ENCODE measurements at places on chromosomes 3 and 15.

DNA sequence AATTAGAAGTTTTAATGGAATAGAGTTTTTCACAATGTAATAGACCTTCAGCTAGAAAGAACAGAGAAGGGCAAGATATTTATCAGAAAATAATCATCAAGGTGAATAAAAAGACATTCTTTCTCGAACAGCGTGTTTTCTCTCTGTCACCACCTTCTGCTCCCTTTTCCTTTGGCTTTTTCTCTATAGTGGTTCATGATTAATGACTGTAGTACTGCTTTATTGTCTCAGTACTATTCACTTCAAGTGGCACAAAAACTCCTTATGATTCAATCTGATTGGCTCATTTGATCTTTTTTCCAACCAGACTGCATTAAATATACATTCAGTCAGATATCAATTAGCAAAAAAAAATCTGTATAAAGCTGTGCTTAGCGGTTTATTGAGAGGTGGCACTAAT, 516.0 kb downstream of the OTOL1 start:
- DNase-seq = no peak

GRCh38 chr15:48565560-48566482, 79.7 kb downstream of the FBN1 start:
- no peak for DNase-seq

GRCh38 chr15:41879321-41879845, 14.5 kb downstream of the SPTBN5 start:
- no peak for DNase-seq

DNA sequence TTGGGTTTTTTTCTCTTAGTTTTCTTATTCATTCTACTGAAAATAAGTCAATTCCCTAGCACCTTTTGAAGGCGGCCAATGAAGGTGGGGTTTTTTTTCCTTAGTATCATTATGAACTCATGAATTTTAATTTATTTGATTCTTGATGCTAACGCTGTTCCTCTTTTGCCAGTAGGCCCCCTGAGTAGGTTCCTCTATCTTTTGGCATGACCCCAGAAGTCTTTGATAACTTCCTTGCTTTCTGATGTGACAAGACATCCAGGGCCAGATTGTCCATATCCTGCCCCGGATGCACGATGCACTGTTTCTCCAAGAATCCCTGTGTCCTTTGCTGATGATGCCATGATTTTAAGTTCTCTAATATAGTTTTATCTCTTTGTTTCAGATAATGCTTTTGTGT, 20.6 kb downstream of the LRRK1 start:
- no peak for DNase-seq

DNA sequence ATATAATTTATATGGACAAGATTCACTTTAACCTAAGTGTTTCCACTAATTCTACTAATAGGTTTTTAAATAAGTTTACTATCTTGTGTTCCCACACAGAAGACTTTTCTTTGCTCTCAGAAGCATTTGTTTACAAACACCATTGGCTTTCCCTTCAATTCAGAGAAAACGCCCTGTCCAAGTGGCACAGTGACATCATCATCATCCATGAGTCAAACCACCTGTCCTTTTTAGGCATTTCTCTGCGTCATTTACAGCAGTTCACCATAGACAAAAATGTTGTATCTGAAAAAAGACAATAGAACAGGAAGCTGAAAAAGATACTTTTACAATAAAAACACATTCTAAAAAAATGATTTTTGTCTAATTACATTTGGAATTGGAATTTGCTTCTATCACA, 9.3 kb upstream of the BCL2L10 start:
- DNase-seq = no peak

- DNase-seq = no peak
Observed at GRCh38 chr15:30794388-30794787, 109.3 kb upstream of the FAN1 start.

- peak; percentile 46 for DNase-seq
Observed at GRCh38 chr15:35078221-35078915, 6.7 kb downstream of the NANOGP8 start.

- DNase-seq = no peak
Observed at GRCh38 chr15:66649235-66649984, 52.6 kb upstream of the SMAD6 start.

GRCh38 chr3:115388811-115389210, 234.5 kb upstream of the GAP43 start:
- no peak for DNase-seq

- DNase-seq = no peak
Observed at GRCh38 chr3:143928056-143928455, 43.6 kb upstream of the DIPK2A start.

GRCh38 chr3:126052196-126053058, 31.5 kb downstream of the SLC41A3 start:
- DNase-seq = no peak

DNA sequence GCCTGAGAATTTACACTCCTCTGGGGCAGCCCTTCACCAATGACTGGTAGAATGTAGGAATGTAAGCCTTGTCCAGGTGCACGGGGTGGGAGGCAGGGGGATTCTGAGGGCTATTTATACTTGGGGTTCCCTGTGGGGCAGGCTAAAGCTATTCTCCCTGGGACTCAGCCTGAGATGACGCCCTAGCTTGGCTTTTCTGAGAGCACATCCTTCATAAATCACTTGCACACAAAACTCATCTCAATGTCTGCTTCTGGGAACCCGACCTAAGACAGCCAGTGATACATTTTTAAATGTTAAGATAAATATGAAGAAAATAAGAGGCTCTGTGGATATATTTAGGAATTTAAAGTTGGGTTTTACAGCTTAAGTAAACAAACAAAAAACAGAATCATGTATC, 16.6 kb downstream of the TMEM158 start:
- DNase-seq = no peak

DNA sequence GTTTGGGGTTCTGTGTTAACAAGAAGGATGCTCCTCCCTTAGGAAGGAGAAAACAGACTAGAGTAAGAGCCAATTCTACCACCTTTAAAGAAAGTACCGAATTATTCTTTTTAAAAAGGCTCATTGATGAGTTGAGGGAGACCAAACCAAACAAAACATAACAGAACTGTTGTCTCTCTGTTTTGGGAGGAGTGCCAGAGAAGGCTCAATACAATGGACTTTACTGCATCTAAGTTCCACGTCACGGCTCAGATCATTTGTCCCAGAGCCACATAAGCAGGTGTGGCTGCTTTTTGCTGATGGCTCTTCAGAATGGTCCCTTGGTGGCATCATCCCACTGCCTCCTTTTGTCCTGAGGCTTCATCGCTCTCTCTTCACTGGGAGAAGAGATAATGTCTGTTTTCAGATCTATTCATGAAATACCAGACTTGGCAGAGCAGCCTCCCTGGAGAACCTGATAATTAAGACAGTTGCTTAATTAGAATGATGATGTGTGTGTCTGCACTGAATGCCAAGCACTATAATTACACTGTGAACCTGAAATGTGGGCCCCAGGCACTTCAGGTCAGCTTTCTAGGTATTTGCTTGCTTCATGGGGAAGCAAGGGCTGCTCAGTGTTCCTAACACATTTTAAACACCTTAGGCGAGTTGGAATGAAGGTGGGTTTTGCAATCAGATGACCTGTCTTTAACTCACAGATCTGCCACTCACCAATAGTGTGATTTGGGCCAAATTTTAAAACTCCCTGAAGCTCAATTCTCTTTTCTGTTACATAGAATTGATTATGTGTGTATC, 335.2 kb upstream of the MCTP2 start:
- DNase-seq = no peak

DNA sequence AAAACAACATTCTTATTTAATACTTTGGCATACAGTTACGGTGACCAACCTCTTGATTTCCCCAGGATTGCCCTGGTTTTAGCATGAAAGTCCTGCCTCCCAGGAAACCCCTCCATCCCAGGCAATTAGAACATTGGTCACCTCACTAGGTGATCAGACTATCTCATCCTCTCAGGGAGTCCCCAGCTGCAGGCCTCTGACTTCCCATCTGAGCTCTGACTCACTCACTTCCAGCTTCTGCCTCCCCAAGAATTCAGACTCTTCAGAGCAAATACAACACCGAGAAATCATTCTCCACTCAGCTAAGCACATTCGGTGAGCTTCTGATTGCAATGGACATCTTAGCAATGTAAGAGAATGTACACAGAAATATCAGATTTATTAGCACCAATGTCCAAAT, 92.4 kb upstream of the HES1 start:
- DNase-seq = no peak

- DNase-seq = peak; percentile 30
Observed at GRCh38 chr3:100650651-100651619, 41.5 kb downstream of the ADGRG7 start.

GRCh38 chr3:33211444-33211843, 7.2 kb downstream of the SUSD5 start:
- DNase-seq = no peak

DNA sequence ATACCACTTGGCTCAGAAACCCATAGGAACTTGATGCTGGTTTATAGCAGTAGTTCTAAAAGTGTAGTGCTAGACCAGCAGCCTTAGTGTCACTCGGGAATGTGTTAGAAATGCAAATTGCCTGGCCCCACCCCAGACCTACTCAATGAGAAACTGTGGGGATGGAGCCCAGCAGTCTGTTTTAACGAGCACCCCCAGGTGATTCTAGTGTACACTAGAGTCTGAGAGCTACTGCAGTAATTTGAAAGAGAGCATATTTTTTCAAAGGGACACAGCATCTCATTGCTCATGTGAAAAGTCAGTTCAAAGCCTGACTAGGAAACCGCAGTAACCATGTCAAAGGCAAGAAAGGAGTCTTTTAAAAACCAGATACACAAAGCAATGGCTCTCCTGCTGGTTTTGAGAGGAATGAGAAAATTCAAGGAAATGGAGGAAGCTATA, 313.4 kb downstream of the SQOR start:
- no peak for DNase-seq

DNA sequence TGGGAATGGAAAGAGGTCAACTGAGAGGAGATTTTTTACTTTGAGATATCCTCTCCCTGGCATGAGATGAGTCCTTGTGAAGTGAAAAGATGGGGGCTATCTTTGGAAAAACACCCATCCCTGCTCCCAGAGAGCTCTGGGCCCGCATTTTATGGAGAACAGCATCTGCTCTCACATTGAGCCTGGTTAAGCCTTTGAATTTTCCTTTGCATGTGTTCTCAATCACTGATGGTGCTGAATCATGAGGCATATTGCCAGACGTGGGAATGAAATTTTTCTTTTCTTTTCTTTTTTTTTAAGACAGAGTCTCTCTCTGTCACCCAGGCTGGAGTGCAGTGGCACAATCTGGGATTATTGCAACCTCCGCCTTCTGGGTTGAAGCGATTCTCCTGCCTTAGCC, 24.4 kb downstream of the TMEM45A start:
- DNase-seq = no peak

GRCh38 chr15:32818758-32819447, 101.1 kb downstream of the GREM1 start:
- DNase-seq = no peak

DNA sequence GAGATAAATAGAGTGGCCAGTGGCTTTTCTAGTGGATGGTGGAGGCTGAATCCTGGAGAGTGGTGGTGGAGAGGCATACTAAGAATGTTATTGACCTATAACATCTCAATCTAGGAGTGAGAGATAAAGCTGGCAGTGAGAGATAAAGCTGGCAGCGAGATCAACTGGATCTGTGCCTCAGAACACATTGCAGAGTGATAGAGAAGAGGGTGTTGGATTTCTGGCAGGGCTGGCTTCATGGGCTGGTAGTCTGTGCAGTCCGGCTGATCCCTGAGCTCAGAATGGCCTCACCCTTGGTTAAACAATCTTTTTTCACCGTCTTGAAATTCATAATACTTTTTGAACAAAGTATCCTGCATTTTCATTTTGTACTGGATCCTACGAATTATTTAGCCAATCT, 221.2 kb downstream of the NLGN1 start:
- no peak for DNase-seq

DNA sequence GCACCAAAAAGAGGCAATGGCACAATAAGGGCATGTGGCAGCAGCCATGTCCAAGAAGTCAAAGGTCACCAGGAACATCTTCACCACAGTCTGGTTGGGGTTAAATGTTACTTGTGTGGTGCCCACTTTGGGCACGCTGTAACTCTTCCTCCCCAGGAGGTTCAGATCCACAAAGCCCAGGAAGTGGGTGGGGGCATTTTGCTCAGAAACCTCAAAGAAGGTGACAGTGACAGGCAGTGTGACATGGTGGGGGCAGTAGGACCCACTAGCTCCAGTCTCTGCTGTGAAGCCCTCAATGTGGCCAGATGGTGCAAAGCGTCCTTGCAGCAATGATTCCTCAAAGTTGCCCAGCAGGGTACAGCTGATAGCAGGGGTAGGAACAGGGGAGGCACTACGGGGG, 5.8 kb downstream of the ZNF80 start:
- DNase-seq = peak; percentile 75

DNA sequence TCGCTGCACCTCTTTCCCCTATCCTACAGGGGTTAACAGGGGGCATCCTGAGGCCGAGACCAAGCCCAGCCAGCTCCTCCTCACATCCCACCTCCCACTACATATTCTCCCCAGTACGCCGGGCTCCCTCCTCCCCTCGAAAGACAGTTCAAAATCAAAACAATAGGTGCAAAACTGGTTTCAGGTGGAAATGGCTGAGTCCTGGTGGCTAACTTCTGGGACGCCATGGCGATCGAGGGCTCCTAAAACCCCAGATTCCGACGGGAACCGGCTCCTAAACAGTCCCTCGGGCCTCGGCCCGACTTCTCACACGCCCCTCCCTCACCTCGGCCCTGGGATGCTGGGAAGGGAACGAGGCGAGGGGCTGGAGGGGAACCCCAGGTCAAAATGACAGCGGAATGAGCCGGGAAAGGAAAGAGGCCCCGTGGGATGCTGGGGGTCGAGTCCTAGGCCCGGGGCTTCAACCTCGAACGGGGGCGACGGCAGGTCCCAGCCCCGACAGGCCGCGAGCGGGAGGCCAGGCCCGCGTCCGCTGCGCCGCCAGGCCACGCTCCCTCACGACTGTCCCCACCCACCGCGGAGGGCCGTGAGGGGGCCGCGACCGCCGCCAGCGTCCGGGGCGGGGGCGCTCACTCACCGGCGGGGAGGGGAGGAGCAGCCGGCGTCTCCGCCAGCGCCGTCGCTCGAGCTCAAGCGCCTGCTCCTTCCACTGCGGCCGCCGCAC, 492 bp downstream of the TMCC1 start:
- peak; percentile 4 for DNase-seq

DNA sequence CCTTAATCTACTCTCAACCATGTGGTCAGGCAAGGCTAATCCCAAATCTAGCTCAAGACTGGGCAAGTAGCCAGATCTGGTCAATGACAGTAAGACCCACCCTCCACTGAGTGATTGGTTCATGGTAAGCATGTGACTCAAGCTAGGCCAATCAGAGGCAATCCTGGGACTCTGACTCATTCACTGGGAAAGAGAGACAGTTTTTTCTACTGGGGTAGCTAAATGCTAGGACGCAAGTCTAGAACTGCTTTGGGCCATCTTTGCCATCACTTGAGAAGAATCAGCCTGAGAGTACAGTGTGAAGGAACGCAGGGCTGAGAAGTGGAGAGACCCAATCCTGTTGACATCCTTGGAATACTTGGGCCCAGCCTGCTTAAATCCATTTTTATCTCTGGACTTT, 9.4 kb upstream of the RAD18 start:
- peak; percentile 3 for DNase-seq

DNA sequence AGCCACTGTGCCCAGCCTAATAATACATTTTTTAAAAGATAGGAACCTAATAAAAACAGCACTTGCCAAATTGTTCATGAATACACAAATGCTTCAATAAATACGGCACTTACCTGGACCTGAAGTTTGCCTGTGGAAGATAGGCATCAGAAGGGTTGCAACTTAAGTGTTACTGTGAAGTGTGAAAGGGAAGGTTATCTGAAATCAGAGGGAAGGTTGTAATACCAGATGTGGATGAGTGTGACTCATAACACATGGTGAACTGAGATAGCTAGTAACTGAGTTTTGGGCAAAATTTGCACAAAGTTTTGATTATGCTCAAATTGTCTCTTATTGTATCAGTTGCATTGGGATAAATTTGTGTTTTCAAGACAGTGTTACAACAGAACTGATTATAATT, 68.0 kb downstream of the ATP11B start:
- no peak for DNase-seq

All from CD4-positive, alpha-beta T cell treated with Interferon alpha-2 for 1 hour (primary cell).